ENCODE measurements at places on chromosomes 2 and 18.

GRCh38 chr2:160505256-160505655 is 11.6 kb upstream of the RBMS1 start:
- DNase-seq: no peak

DNA sequence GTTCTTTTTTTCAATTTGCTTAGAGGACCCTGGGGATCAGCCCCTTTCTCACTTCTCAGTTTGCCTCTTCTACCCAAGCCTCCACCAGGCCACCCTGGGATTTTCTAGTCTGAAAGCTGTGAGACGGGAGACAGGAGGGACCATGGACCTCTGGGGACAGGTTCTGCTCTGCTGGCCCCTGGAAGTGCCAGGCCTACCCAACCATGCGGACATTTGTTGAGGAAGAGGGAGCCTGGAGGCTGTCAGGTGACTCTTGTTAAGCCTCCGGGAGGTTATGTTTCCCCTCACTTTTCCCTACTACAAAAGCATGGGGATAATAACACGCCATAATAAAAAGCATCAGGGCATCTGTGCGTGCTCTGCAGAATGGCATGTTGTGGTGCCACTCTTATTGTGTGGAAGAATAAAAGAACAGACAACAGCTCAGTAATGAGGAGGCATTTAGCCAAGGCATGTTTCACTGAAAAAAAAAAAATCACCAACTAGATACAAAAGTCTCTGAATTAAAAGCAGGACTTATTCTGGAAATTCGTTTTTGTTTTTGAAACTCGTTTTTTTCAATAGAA is 48.3 kb upstream of the PLA2R1 start:
- DNase-seq: no peak

GRCh38 chr2:170772295-170772694 is 2.1 kb downstream of the ERICH2 start:
- no peak for DNase-seq

- no peak for DNase-seq
These were observed 104.7 kb upstream of the STPG4 start for GRCh38 chr2:47259829-47260228.

DNA sequence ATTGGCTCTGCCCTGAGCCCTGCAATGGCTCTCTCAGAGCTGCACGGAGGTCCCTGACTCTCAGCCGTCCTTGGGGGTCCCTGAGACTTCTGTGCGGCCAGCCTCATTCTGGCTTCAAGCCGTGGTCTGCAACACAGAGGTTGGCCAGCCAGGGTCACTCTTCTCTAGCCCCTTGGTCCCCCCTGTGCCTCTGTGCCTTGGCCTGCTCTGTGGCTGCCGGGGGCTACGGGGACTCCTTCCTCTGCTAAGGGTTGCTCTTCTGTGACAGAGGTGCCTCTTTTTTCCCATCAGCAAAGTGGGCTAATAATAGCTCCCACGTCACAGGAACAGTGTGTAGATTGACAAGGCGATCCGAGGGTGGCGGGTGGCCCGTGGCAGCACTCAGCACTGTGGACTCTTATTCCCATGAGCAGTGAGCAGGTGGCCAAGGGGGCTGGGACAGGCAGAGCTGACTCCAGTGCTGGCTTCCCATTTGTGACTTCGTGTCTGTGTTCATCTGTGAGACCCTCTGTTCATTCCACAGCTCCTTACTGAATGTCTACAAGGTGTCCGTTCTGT is 19.4 kb downstream of the INHBB start:
- no peak for DNase-seq

DNA sequence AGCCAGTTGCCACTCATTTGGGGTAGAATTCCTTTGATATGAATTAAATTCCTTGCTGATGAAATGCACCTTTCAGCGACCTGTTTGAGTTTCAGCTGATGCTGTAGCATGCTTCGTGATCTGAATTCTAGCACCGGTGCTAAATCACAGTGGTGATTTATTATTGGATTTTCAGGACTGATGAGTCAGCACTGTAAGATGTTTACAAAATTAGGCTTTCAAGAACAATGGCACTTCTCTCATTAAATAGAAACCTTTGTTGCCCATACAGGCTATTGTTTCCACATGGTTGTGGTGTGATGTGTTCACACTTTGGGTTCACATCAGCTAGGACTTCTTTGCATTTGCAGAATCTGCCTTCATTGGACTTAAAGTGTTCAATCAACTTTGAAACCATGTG is 687.7 kb downstream of the ARHGAP15 start:
- DNase-seq: no peak

- DNase-seq: no peak
These were observed 31.3 kb downstream of the CIB4 start for GRCh38 chr2:26609839-26610277.

- DNase-seq: no peak
These were observed 35.9 kb downstream of the PTGR3 start for GRCh38 chr18:75173125-75173432.

DNA sequence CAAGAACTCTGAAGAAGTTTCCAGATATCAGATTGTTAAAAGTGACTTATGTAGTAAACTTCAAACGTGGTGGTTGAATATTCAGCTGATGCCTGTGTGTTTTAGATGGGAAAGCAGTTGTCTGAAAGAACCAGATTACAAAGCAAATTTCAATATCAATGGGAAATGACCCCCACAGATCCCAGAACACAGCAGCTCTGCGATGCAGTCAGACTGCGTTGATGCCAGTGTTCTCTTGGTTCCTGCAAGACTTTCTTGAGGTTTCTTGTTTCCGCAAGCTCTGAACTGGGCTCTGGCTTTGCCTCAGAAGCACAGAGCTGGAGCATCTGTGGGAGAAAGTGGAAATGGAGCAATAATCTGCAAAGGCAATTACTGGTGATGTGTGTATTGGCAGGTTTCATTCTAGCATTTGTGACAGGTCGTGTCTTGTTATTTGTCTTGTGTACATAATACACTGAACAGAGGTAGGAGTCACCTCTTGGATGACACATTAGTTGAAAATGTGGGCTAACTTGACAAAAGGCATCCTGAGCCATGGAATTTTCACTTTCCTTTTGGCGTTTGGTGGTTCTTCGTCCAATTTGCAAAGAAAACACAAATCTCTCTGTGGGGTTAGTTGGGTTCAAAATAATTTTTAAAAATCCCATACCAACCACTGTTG is 10.8 kb upstream of the LYPD6B start:
- DNase-seq: no peak

DNA sequence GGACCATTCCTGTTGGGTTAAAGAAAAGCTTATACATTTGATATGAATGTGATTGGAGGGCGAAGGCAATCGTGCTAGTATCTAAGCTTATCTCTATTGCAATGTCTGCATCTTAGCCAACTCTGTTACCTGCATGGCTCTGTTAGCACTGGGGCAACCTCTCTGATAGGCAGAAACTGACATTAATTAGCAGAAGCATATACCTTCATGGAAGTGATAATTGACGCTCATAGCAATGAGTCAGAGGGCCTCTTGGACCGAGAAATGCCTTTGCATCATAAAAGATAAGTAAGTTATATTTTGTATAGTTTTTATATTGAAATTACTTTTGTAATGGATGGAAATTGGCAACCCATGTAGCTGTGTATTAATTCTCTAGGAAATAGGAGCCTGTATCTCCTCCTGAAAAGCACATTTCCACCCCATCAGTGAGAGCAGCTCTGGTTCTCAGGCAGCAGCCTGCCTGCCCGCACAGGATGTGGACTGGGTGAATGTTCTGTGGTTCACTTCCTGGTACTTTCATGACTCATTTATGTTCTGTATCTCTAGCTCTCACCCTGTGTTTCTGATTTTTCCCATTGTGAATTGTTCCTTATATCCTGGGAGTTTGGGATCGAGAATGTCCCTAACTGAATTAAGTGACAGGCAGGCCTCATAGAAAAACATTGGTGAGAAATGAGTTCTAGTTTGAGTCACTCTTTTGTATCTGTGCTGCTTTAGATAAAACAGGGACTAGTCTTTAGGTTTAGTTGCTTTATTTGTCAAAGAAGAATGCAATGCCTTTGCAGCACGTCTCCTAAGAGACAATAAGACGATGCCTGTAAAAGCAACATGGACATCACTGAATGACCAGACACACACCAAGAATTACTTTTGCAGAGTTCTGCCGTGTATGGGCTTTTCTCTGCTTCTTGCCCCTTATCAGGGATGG is 344.9 kb downstream of the DCDC2C start:
- DNase-seq: no peak

DNA sequence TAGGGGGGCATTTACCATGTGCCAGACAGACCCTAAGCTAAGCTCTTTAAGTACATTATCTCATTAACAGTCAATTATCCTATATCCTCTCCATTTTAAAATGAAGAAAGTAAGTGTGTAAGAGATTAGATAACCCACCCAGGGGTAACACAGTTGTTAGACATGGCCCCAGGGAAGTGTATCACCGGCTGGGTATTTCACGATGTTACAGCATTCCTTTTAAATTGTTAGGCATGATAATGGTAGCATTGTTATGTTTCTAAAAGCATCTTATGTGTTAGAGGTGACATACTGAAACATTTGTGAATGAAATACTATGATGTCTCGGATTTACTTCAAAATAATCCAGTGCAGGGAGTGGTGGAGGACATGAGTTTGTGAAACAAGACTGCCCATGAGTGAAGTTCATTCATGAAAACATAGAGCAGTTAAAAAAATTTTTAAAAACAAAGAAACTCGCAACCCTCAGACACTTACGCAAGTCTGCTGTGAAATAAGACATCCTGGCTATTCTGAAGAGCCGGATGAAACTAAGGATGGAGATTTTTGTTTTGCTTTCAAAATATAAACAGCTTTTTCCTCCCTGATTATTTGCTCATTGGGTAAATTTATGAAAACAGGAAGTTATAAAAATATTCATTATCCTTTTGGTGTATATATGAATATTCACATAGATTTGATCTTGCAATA is 54.9 kb downstream of the IL1RL2 start:
- DNase-seq: no peak

- no peak for DNase-seq
These were observed 1.5 kb downstream of the ERBB4 start for GRCh38 chr2:212536817-212537725.

DNA sequence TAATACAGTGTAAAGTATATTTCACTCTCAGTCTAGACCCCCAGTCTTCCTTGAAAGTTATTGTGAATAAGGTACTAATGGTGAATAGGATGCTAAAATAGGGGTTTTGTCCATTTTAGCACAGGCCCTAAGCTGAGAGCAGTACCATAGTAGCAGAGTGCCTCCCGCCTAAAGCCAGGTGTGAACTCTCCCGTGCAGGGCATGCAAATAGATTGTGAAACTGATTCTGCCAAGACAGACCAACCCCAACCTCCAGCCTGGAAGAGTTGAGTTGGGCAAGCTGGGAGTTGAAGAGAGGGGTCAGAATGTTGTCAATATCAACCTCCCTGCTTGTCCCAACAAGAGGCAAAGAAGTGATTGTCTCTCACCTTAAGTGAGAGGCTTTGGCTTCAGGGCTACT is 97.4 kb upstream of the CYRIA start:
- DNase-seq: no peak

DNA sequence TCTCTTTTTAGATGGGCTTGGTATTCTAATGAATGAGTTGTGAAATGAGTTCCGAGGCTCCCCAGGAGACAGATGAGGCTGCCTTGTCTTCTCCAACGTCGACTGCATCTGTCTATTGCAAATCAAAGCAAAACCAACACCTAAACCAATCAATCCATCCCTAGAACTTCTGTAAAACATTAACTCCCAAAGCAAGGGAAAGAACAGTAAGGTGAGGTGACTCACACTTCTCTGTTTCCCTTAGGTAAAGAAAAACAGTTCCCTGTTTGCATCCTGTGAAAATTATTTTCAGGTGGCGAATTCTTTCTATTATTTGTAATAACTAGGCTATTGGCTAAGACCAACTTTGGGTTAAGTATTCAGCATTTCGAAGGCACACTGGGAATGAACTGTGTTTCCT is 249.4 kb downstream of the EPHA4 start:
- no peak for DNase-seq

- DNase-seq: no peak
These were observed 68.9 kb downstream of the VAPA start for GRCh38 chr18:9982711-9983110.

DNA sequence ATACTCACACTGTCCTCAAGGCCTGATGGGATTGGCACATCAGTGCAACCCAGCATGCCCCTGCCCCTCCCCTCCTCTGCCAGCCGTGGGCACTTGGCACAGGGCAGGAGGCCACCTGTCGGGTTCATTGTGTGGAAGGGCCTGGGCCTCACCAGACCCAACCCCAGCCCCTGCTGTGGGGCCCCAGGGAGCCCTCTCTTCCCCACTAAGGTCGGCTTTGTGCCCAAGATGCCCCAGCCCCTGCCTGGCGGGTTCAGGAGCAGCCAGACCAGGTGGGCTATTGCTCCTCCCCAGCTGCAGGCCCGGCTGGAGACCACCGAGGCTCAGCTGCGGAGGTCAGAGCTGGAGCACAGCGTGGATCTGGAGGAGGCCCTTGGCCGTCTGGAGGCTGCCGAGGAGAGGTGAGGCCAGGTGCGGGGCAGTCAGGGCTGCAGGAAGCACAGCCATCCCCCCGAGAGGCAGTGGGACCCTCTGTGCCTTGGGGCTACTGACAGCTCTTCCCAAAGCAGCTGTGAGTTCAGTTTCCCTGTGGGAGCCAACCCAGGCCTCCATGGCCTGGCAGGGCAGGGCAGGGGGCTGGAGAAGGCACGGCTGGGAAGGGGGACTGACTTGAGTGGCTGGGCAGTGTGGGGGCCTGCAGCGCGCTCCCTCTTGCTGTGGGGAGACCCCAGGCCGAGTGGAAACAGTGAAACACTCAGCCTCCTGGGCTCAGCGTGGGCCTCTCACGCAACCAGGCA is 16.3 kb downstream of the CROCC2 start:
- DNase-seq: no peak

- DNase-seq: no peak
These were observed 6.7 kb upstream of the DLX2 start for GRCh38 chr2:172109256-172109987.

DNA sequence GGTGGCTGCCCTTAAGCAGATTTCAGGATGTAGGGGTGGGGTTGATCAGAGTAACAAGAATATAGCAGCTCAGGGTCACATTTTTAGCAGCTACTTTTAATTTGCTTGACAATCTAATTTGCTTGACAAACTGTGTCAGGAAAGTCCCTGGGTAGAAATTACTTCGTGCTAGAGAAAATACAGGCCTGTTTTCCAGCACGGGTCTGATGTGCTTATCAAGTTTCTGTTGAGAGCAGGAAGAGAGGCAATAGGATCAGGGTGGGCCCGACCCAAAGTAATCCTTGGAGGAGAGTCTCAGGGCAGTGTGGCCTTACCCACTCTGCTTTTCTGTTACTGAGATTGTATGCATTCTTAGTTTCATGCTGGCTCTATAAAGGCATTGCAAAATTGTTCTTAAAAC is 221.5 kb downstream of the TSN start:
- no peak for DNase-seq

- DNase-seq: no peak
These were observed 87.5 kb upstream of the RIOK3 start for GRCh38 chr18:23365602-23366001.

Data from stimulated activated CD4-positive, alpha-beta T cell treated with anti-CD3 and anti-CD28 coated beads, Interleukin-1b, Interleukin-23, amount 100 ng/mL, for 4 hours (primary cell).